ENCODE measurements at places on chromosomes 11 and 22.
A peak's percentile ranks its signal among the peaks of the same experiment; 100 is the strongest.

GRCh38 chr22:38842512-38843200, 1.2 kb downstream of the NPTXR start:
- no peak for DNase-seq

DNA sequence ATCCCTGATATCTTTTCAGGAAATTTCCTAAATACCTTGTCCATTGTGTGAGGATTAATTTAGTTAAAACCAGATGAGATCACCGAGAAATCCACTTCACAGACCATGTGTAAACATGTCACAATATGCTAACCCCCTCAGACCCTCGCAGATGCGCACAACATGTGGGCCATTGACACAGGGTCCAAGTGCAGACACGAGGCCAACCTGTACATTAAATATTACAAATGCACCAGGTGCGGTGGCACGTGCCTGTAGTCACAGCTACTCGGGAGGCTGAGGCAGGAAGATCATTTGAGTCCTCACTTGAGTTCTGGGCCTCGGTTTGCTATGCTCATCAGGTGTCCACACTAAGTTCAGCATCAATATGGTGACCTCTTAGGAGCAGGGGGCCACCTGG, 9.9 kb upstream of the TMPRSS4 start:
- no peak for DNase-seq

- no peak for DNase-seq
Measured at GRCh38 chr11:126305699-126306098, 1.8 kb downstream of the DCPS start.

DNA sequence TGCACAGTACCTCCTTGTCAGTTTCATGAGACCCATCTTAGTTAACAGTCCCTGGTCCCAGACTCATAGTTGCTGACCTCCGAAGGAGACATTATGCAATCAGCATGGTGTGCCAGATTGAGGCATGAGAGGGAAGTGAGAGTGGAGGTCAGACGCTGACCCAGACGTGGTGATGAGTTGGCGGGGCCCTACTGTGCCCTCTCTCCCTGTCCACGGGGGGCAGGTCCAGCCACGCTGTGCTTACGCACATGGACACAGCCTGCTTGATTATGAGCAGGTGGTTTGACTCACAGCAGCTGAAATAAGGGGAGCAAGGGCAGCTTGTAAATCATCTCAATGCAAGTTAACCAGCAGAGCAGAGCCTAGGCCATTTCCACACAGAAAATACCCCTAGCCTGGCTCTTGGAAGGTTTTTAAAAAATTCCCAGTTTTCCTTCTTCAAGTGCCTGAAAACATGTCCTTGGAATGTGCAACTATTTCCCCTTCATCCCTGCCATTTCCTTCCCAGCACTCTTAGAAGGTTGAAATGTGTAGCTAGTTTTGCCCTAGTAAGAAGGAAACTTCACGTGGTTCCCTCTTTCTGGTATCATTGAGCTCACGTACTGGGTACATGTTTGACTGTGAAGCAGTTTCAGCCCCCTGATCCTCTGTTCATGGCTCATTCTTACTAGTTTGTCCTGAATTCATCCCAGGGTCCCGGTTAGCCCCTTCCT, 122.6 kb upstream of the SORL1-AS1 start:
- no peak for DNase-seq

GRCh38 chr11:64609436-64610047, 18.5 kb downstream of the SLC22A12 start:
- no peak for DNase-seq

DNA sequence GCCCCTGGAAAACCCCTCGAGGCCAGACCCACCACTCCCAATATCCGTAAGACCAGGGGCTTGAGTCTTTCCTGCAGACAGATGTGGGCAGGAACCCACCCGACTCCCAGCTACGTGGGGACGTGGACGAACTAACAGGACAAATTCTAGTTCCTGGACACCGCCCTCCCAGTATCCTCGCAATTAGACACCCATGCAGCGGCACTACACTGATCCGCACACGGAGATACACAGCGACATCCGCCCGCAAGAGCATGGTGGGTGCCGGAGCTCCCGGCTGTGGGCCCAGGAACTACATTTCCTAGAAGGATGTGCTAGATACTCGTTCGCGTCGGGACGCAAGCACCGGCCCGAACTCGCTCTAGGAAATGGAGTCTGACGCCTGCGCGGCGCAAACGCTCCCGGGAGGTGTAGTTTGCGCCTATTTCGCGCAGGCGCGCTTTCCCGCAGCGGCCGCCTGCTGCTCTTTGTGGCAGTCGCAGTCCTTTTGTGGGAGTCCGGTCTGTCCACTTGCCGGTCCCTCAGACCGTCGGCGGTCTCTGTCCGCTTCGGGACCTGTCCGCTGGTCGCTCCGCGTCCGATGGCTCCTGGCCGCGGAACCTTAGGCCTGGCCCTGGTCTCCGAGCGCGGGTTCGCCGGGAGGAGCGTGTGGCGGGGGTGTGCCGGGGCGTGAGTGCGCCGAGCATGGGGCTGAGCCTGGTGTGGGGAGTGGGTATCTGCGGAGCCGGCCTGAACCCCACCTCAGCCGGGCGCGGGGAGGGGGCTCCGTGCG, at the start of gene ZNF74:
ZNF74 (plus strand) TSS at position 447 of the 772 bp plus-strand sequence. CDS start 478 bp downstream, outside the sequence.
- peak; percentile 67 for DNase-seq

DNA sequence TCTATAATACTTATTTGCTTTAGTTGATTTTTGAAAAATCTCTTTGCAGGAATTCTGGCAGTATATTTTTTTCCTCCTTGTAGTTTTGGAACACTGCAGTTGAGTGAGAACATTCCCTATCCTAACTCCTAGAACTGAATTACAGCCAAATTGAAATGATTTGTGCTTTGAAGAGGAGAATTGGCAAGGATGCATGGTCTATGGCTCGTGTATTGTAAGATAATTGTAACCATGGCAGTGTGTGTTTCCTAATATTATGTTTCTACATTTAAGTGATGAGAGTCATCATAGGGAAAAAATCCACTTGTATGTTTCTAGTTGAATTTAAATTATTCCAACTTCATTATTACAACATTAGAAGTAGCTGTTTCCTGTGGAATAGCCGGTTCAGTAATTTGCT, 80.9 kb upstream of the MYO18B start:
- DNase-seq = no peak

DNA sequence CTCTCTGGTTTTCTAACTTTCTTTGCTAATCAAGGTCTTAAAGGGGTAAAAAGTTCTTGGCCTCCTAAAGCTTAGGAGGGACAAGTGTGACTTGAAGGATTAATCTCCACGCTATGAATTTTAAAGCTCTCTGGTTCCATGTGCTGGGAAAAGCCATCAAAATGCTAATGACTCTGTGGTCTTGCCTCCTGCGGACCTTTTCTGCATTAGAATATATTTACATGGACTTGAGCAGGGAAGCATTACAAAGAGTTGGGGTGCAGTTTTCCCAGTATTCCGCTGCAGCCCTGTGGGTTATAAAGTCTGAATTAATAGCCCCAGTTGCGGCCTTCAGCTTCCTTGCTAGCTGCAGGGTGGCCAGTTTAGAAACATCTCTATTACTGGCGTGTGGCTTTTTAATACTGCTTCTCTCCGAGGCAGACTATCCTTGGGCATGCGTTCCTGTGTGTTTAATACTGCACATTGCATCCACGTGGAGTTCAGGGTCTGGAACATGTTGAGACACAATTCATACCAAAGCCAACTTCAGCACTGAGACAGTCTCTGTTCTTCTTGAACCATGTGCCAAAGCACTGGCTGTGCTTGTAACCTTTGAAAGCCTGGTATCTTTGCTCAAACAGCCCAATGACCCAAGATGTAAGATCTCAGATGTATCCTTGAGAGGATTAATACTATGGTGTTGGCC, 27.3 kb downstream of the TSPAN18 start:
- no peak for DNase-seq

DNA sequence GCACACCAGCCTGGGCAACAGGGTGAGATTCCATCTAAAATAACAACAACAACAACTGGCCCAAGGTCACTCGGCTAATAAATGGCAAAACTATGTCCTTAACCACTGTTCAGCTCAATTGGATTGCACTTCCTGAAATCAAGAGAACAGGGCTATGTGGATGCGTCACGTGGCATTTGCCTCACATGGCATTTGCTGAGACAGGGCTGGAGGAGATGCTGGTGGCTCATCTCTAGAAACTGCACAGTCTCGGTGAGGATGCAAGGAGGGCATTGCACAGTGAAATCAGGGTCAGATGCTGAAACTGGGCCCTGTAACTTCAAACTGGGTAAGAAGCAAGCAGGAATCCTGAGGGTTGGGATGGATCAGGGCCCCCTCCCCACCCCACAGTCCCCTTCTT, 171.9 kb downstream of the BUD13 start:
- no peak for DNase-seq

GRCh38 chr11:122275508-122275907, 159.5 kb upstream of the BLID start:
- DNase-seq = no peak

DNA sequence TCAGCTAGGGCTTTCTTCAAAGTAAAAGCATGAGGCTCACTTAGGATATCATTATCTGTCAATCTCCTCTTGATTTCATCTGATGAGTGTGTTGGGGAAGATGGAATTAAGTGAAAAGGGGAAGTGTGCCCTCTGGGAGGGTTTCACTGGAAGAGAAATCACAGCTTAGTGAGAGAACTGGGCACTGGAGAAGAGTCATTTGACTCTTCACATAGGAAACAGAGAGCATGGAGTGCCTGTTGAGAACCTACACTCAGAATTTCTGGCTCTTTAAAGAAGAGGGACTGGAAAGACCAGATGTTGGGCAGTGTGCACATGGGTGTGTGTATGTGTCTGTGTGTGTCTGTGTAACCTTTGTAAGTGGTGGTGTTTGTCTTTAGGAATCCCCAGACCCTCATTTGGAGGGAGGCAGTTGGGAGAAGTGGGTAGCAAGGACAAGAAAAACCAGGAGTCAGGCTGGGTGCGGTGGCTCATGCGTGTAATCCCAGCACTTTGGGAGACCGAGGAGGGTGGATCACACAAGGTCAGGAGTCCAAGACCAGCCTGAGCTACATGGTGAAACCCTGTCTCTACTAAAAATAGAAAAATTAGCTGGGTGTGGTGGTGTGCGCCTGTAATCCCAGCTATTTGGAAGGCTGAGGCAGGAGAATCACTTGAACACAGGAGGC, 10.0 kb downstream of the STX3 start:
- DNase-seq = no peak

DNA sequence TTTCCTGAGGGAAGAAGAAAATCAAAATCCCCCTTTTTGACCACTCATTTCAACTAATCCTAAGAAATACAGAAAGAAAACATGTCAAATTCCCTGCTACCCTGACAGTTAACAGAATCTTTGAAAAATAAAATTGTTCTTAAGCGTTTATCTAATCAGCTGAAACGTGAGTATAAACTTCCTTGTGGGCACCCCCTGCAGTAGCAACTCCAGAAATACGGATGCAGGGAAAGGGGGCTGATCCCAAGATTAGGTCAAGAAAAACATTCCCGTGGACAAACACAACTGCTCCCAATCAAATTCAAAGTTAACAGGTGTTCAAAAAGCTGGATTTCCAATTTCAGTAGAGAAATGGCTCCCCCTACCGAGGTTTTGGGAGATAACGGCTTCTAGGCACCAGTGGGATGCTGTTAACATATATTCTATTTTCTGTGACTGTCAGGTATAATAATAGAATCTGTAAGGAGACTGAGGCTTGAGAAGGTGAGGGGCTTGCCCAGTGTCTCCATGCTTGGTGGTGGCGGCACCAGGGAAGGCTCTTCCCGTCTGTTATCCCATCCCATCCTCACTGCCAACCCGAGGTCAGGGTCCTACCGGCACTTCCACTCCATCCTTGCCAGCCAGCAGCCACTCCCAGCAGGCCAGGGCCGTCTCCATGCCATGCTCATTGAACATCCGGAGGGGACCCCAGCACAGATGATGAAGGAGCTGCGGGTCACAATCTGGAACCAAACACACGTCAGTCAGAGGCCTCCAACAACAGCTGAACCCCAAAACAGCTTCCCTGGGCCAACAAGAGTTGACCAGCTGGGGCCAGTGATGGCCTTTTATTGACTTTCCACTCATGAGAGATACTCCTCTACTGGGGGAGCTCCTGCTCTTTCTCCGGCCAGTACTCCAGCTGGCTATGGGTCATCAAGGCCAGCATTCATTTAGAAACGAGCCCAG, 32.0 kb upstream of the SERPIND1 start:
- peak; percentile 9 for DNase-seq

- DNase-seq = no peak
Measured at GRCh38 chr11:1890856-1891830, 552 bp downstream of the PRR33 start.

GRCh38 chr11:11519184-11519583, 102.6 kb downstream of the GALNT18 start:
- no peak for DNase-seq

DNA sequence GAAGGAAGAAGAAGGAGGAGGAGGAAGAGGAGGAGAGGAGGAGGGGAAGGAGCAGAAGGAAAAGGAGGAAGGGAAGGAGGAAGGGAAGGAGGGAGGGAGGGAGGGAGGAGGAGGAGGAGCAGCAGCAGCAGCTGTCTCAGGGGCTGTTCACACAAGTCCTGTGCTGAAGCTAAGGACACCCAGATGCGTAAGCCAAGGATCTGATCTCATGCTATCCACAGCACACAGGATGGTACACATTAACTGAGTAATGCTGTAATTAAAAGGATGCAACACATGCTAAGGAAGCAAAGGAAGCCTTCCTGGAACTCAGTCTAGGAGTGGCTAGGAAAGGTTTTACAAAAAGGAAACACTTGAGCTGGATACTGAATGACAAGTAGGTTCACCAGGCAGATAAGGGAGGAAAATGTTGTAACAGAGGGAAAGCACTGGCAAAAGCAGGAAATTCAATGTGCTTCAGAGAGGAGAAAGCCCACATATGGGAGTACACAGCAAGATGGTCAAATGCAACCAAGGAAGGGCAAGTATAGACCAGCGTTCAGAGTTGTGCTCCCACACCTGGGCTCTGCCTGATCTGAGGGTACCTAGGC, 32.0 kb downstream of the TRIM66 start:
- no peak for DNase-seq

DNA sequence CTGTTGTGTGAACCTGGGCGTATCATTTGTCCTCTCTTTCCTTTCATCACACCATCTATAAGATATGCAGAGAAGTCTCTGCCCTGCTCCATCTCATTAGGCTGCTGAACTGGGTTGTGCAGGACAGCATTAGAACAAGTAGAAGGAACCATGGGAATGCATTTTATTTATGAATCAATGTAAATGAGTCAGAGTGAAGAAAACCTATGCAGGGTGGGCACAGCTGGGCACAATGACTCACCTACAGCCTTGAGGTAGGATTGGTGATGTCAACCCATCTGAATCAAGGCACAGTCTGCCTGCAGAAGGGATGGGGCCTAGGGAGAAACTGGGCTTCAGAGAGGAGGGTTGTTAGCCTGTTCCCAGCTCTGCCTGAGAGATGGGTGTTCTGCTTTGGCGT, 123.4 kb downstream of the CSNK2A3 start:
- no peak for DNase-seq

GRCh38 chr22:29265929-29266328, 1.9 kb downstream of the RHBDD3 start:
- DNase-seq = no peak

GRCh38 chr22:19019679-19020032, 83.6 kb upstream of the PRODH start:
- DNase-seq = no peak

- DNase-seq = no peak
Measured at GRCh38 chr11:99973993-99974392, 713.1 kb upstream of the ARHGAP42 start.

- DNase-seq = no peak
Measured at GRCh38 chr11:16791191-16791961, 52.9 kb downstream of the C11orf58 start.
